ENCODE measurements at places on chromosomes 4 and X.

DNA sequence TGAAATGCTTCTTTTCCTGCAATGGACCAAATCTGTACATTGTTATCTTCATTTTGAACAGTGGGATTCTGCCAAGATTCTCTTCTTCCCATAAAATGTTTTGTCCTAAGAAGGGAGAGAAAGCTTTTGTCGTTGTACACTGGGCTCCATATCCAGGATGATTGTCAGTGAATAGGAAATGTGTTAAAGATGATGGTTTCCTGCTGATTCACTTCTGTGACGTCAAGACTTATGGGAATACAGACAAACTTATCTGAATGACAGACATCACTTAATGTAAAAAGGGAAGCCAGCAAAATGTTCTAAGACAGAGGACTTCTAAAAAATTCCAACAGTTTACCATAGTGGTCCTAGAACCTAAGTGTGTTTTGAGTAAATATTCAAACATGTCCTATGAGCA is 53.7 kb upstream of the HPF1 start:
- DNase-seq = no peak

DNA sequence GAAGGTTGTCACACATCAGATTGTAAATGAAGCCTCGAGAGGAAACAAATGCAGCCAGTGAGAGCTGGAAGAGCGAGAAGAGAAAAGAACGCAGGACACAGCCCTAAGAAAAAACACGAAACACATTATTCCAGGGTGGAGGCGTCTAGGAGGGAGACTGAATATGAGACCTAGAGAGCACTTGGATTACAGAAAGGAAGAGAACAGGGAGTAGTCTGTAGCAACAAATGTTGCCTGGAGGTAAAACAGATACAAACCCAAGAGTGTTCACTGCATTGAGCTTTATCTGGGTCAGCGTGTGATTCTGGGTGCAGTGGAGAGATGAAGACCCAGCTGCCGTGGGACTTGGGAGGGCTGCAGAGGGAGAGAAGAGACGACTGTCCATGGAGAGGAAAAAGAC is 50.1 kb upstream of the SETD7 start:
- no peak for DNase-seq

DNA sequence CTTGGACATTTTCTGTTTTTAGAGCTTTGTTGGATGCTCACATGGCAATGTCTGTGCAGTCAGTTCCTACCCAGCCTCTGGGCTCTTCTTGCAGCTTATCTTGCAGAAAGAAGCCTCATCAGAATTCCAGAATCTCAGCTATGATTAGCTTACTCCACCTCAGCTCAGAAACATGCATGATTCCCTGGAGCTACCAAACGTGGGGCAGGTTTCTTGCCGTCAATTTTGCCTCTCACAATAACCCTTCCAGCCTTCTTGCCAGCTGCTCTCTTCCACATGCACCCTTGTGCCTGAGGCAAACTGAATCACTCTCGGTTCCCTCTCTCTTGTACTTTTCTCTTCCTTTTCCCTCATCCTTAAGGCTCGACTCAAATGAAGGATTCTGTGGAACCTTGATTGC is 141.4 kb downstream of the PTTG2 start:
- DNase-seq = peak; percentile 30

- DNase-seq = no peak
These were observed 57.6 kb downstream of the SHISA3 start for GRCh38 chr4:42454755-42455420.

- DNase-seq = peak; percentile 13
These were observed 663 bp downstream of the CXorf38 start for GRCh38 chrX:40646489-40647306.

- peak; percentile 63 for DNase-seq
These were observed 85.4 kb upstream of the GBA3 start for GRCh38 chr4:22607382-22607781.

DNA sequence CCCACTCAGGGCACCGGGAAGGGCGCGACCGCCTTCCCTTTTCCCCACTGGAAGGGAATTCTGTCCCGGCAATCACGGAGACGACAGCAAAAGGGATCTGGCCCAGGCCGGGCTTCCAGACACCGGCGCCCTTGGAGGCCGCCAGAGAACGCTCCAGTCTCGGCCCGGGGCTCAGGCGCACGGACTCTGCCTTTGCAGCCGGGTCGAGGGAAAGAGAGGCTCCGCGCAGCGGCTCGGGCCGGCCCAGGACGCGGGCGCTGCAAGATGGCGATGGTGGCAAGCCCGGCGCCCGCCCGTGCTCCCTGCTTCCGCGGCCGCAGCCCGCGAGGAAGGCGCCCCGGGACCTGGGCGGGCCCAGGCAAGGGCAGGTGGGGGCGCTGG is 1.1 kb downstream of the CTBP1 start:
- no peak for DNase-seq

DNA sequence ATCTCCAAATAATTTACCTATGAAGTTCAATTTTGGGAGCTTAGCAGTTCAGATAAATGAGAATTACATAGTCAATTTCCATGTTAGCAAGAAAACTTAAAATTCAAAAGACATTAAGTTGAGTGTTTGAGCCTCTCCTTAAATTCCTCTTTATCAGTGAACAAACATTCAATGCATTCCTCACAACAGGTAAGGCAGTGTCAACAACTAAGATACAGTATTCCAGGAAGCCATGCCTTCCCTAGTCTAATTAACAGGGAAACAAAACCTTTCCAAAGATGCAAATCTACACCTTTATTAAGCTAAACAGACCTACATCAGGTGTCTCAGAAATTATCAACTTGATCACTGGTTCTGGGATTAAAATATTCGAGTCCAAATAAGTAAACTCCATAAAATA is 3.7 kb downstream of the SH3RF1 start:
- no peak for DNase-seq

DNA sequence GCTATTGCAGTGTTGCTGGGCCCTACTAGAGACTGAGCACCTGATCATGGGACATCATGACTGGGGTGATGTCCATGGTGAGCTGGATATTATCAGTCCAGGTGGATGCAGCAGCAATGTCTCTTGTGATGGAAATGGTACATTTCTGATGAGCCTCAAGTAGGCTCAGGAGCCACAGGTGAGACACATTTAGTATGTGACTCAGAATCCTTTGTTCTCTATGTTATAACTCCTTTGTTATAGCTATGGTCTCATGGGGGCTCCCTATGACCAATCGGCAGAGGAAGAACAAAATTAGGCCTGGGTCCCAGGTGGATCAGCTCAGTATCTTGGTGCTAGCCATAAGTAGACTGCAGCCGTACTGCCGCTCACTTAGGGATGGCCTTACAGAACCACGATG is 107.9 kb upstream of the FAT1 start:
- no peak for DNase-seq

GRCh38 chr4:67746797-67747495 is 7.2 kb downstream of the GNRHR start:
- DNase-seq = peak; percentile 38

DNA sequence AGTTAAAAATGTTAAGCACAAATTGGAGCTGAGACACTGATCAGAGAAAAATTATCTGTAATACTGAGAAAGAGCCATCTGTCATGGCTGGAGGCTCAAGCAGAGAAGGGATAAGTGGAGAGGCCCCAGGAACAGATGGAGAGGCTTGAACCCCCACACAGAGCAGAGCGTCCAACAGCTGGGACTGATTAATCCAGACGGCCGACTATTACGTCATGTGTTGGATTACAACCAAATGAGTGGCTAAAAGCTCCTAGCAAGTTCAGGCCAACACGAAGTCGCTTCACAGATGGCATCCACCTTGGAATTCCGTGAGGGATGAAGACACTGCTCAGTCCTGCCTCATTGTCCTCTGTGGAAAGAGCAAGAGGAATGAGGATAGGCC is 57.7 kb upstream of the ATXN3L start:
- no peak for DNase-seq

DNA sequence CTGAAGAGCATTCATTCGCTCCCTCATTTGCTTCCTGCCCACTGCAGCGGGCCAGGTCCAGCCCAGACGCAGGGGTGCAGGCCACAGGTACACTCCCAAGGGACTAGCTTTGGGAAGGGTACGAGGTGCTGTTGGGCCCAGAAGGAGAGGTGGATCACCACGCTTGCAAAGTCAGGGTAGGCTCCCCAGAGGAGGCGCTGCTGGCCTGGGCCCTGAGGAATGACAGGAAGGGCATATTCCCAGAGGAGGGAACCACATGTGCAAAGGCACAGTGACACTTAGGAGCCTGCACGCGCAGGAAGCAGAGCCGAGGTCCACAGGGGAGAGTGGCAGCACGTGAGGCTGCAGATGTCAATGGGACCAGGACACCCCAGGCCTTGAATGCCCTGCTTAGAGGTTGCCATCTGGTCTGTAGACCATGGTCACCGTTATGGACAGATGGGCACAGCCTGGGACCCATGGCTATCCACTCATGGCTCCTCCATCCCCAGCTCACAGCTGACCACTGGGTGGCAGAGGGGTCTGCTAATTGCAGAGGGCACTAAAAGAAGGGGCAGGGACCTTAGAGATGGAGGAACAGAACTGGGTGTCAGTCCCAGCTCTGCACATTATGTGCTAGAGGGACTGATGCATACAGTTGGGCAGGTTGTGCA is 7.9 kb downstream of the HTRA3 start:
- DNase-seq = no peak

DNA sequence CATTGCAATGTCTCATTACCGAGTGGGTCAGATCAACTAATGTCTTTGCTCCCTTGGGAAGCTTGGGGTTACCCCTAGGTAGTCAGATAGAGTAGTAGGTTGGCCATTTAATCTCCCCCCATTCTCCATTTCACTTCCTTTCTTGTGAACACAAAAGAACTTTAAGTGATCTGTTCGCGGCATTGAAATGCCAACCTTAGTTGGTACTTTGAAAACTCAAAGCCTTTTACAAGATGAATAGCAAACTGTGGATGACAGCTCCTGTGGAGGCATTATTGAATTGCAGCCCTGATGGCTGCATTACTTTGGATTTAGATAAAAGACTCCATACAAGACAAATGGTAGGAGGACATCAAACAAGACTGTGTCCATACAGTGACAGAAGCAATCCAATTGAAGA is 469.1 kb downstream of the GBA3 start:
- no peak for DNase-seq

- DNase-seq = peak; percentile 15
These were observed 1.5 kb downstream of the ADRA2C start for GRCh38 chr4:3767570-3768288.

- DNase-seq = no peak
These were observed 399 bp downstream of the AIFM1 start for GRCh38 chrX:130165181-130165702.

DNA sequence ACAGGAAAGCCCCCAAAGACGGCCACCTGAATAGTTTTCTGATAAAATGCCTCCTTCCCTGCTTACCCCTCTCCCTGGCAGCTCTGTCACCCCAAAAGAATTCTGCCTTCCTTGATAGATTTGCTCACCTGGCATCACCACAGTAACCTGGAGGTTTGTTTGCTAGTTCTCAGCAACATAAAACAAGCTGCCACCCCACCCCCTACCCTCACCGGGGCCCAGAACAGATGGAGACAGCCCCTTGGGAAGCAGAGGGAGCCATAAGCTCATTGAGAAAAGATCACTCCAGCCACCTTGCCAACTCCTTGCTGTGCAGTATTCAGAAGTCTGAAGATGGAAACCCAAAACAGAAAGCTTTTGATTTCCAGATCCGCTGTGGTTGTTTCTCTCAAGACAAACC is 108.6 kb downstream of the DHX15 start:
- DNase-seq = no peak

DNA sequence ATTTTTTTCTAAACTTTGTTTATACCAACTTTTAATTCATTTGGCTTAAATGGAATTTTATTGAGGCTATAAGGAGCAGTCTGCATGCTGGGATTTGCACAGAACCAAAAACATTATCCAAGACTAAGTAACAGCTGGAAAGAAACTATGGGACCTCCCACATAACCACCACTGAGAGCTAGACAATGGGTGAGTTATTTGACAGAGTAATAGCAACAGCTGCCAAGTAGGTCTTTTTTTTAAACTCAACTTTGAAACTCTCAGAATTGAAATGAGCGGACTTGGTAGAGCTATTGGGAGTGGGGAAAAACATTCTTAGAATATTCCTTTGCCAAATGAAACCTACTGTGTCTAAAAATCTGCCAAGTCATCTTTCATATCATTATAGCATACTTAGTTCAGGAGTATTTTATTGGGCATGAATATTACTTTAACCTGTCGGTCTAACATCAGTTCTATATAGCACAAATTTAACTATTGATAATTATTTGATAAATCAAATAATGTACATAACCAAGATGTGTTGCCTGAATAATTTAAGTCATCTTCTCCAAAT is 1428.0 kb downstream of the PCDH7 start:
- DNase-seq = no peak

- peak; percentile 66 for DNase-seq
These were observed 236.6 kb upstream of the ANKRD50 start for GRCh38 chr4:124948976-124949597.

GRCh38 chrX:136143711-136144110 is 3.6 kb upstream of the FHL1 start:
- DNase-seq = no peak

- DNase-seq = no peak
These were observed 68.6 kb downstream of the BMP15 start for GRCh38 chrX:50978920-50979682.

DNA sequence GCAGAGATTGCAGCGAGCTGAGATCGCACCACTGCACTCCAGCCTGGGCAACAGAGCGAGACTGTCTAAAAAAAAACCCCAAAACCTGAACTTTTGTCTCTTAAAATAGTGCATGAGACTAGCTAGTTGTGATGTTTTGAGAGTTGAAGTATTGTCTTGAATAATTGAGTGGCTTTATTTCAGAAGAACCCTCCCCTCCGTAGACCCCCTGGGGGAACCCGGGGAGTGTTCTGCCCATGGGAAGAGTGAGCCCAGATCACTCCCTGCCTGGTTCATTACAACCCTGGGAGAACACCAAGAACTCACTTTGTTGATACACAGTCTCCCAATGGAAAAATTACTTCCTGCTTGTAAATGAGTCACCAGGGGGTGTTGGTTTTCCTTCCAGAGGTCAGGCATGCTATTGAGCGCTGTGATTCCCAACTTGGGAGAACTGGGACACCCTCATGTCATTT is 65.3 kb upstream of the SHISA3 start:
- DNase-seq = no peak

- DNase-seq = peak; percentile 54
These were observed 7.4 kb downstream of the AFF1 start for GRCh38 chr4:86942185-86942666.

GRCh38 chr4:157045507-157046127 is 30.3 kb upstream of the GLRB start:
- peak; percentile 83 for DNase-seq

DNA sequence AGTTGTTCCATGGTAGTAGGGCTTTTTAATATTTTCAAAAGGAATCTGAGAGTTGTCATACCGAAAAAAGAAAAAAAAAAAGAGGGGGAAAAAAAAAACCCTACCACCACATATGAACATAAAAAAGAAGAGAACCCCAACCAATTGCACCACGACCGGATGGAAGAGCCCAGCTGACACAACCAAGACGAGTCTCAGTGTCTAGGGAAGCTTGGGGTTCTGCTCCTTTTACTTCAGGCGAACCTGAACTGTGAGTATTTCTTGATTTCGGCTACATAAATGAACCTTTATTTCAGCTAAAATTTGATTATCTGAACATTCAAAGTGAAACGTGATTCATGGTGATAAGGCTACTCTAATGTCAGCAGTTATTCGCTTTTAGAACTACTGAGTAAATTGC is at the start of gene GPR34:
TSS of gene GPR34 (plus strand) at position 139 of the 400 bp plus-strand sequence. CDS start 6,661 bp downstream, outside the sequence.
- DNase-seq = no peak
